ENCODE measurements at places on chromosomes 4 and X.

DNA sequence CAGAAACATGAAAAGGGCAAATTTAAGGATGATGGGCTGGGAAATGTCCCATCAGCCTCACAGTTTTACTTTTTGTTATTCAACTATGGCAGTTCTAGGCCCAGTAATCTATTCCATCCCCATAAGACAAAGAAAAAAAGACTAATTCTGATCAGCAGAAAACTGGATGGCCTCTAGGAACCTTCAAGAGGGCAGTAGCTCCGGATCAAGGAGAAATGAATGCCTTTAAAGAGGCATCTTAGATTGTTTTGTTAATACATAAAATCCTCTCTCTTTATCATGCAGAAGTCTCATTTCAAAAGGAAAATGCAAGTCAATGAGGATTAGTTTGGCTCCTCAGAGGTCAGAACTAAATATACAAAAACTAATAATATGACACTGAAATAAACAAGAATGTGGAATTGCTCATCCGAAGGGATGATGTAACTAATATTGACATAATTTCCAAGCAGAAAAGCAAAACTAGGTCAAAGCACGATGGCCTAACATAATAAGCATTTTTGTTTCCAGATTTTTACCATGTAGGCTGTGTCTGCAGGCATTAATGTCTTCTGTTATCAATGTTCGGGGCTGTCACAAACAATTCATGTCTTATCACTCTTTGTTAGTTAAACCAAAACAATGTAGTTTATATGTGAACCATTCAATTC, 8.8 kb downstream of the MID1 start:
- DNase-seq: no peak

- DNase-seq: no peak
Measured at GRCh38 chr4:28357990-28358389, 1497.3 kb downstream of the STIM2 start.

- no peak for DNase-seq
Measured at GRCh38 chr4:184432127-184432922, 42.0 kb downstream of the IRF2 start.

- DNase-seq: no peak
Measured at GRCh38 chr4:121071640-121072223, 603 bp downstream of the NDNF start.

GRCh38 chr4:143383005-143383574, 46.4 kb downstream of the GAB1 start:
- DNase-seq: no peak

DNA sequence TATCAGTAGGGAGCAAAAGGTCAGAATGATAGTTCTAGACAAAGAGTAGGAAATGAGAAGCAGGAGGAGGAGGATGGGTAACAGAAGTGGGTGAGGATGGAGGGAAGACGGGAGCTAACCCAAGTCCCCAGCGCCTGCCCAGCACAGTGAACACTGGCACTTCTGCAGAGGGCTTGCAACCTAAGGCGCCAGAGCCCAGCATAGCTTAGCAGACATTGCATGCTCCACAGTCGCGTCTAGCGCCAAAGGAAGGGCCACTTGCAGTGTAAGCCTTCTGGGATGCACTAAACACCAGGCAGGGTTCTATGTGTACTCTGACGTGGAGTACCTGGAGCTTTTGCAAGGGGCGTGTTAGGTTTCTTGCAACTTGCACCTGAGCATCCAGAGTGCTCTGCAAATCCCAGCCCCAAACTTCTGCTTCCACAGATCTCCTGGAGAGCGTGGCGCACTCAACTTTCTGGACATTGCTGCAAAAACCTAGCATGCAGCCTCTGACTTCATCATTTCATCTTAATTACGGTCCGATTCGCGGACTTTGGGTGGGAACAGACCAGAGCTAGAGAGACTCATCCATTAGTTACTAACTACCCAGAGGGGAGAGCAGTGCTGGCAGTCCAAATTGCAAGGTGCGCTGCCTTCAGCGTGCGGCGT, 46.5 kb upstream of the NKAP start:
- DNase-seq: no peak

GRCh38 chr4:113607147-113607720, 154.3 kb downstream of the CAMK2D start:
- DNase-seq: no peak

- DNase-seq: no peak
Measured at GRCh38 chrX:97260679-97261078, 377.0 kb downstream of the RPA4 start.

- DNase-seq: no peak
Measured at GRCh38 chr4:171639540-171639939, 173.7 kb upstream of the GALNTL6 start.

- no peak for DNase-seq
Measured at GRCh38 chrX:10926891-10927290, 184.2 kb upstream of the HCCS start.

- DNase-seq: no peak
Measured at GRCh38 chr4:26450418-26450817, 39.9 kb downstream of the CCKAR start.

DNA sequence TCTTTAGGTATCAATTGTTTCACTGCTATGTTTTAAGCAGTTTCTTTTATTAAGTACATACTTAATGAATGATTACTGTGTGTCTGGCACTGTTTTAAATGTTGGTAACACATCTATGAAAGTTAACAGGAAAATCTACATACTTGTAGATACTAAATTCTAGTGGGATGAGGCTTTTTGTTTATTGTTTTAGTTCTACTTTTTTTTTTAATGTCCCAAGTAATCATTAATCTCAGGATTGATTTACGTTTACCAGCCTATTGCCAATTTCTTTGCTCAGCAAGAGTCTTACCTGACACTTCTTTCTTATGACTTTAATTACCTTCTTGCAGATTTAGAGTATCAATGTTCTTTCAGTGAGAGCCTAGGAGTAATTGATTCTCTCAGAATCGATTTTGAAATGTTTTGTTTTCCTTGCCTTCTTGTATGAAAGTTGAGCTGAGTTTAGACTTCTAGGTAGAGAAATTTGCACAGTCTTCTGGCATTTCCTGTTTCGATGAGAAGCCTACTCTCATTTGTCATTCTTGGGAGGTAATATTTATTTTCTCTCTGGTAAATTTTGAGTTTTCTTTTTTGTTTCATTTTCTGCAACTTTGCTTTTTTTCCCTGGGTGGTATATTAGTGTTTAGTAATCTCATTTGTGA, 235.2 kb upstream of the ANKRD50 start:
- DNase-seq: no peak

DNA sequence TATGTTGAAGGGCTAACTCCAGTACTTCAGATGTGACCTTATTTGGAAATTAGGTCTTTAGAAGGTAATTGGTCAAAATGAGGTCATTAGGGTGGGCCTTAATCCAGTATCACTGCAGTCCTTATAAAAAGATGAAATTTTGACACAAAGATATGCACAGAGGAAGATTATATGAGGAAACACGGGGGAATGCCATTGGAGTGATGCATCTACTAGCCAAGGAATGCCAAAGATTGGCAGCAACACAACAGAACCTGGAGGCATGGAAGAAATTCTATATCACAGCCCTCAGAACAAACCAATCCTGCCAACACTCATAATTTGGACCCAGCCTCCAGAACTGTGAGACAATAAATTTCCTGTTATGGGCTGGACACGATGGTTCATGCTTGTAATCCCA, 17.6 kb downstream of the TRIM61 start:
- no peak for DNase-seq

- DNase-seq: peak; percentile 27
Measured at GRCh38 chrX:69133921-69134542, 31.2 kb downstream of the PJA1 start.

DNA sequence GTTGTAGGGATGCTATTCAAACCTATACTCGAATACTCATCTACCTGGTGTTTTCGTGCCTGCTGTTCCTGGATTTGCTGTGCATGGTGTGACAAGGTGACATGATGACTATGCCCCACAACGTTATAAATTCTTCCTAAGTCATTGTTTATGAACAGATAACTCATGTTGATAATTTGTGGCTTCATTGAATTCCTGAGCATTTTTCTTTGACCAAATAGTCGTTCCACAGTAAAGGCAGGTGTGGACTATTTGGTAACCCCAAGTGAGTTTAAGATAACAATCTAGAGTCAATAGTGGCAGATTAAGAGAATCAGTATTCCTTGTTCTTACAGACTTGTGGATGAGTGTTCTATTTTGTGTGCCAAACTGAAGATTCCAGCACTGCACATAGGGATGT, 59.9 kb downstream of the SNX25 start:
- DNase-seq: no peak

- no peak for DNase-seq
Measured at GRCh38 chrX:100477958-100478357, 67.9 kb upstream of the PCDH19 start.

GRCh38 chrX:17052793-17053192, 106.3 kb downstream of the REPS2 start:
- no peak for DNase-seq

- no peak for DNase-seq
Measured at GRCh38 chrX:51896626-51897025, 3.2 kb downstream of the MAGED1 start.

GRCh38 chrX:40177117-40177430, 79.3 kb upstream of the BCOR start:
- no peak for DNase-seq

- DNase-seq: no peak
Measured at GRCh38 chrX:136584545-136584944, 52.5 kb downstream of the VGLL1 start.

GRCh38 chr4:8352368-8353157, 83.0 kb downstream of the HTRA3 start:
- DNase-seq: no peak

DNA sequence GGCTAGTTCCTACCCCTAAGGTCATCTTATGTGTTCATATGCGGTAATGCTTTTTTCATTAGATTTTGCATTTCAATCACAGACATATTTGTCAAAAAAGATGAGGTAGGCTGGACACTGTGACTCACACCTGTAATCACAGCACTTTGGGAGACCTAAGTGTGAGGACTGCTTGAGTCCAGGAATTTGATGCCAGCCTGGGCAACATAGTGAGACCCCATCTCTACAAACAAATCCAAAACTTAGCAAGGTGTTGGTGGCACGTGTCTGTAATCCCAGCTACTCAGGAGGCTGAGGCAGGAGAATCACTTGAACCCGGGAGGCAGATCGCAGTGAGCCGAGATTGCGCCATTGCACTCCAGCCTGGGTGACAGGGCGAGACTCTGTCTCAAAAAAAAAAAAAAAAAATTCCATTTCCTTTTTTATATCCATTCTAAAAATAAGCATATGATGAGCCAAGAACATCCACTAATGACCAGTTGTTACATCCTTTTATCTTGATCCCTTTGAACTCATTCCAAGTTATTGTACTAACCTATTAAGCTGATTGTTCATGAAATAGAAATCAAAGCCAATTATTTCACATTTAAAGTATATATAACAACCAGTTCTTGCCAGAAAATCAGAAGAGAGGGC, 23.4 kb downstream of the PGAM4 start:
- no peak for DNase-seq

DNA sequence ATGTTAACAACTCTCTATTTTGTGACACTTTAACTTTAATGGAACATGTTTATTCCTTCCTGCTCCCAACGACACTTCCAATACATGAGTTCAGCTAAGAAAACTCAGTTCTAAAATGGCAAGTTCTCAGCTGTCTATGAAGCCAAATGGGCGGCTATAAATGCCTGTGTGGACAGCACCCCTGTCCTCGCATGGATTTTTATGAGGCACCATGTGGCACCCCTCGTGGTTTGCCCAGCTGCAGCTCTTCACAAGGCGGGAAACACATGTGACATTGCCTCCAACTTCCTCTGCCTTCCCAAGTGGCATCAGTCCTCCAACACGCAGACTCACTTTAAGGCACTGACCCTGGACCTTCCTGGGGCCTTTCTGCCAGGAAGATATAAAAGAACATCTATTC, 48.0 kb downstream of the SH3RF1 start:
- DNase-seq: no peak

DNA sequence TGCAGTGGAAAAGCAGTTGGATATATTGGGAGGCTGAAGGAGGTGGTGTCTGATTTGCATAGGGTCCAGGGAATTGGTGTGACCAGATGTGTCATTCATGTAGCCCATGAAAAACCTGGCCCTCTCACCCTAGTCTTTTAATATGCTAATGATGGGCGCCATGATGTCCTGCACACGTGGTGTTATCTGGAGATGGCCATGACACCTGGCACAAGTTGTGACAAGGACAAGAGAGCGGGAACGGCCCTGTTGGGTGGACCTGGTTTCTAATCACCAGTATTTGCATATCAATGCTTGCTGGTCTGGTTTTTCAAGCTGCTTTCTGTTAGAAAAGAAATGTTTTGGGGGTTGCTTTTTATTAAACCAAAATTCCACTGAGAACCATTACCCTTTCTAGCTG, 87.4 kb downstream of the ZXDA start:
- no peak for DNase-seq

- no peak for DNase-seq
Measured at GRCh38 chrX:43328358-43328946, 327.6 kb upstream of the MAOA start.

DNA sequence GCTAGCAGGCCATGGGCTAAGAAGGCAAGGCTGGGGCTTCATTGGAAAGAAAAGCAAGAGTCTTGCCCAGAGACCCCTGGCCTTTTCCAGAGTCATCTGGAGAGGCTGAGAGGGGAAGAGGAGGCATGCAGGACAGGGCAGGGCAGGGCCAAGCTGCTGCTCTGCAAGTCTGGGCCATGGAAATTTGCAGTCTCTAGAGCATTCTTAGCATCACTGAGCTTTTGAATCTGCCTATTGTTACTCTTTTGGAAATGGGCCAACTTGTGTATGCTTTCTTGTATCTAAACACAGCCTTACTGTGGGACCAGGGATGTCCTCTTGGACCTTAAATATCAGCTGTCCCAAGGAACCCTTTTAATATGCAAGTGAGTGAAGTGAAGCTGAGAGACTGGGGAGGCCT, 560.5 kb downstream of the MID1IP1 start:
- no peak for DNase-seq

DNA sequence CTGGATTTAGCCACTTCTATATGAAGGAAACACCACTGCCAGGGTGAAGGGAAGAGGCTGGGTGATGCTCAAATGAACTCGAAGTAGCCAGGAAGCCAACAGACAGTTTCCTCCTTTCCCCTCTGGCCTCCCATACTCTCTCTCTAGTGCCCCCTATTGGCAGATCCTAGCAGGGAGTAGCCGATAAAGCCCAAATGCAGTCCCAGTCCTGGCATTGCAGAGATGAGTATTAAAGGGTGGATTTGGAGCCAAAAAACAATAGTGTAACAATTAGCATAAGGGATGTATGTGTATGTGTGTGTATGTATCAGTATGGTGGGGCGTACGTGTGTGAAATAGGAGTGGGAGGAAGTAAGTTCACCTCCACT, 213.8 kb upstream of the LDB2 start:
- no peak for DNase-seq

GRCh38 chr4:924107-925096, 7.7 kb downstream of the GAK start:
- no peak for DNase-seq

Measured in AG04450 (cell line).